ENCODE measurements at places on chromosomes 1 and 21.

- no peak for DNase-seq
Observed at GRCh38 chr1:29644812-29645211, 408.5 kb downstream of the PTPRU start.

DNA sequence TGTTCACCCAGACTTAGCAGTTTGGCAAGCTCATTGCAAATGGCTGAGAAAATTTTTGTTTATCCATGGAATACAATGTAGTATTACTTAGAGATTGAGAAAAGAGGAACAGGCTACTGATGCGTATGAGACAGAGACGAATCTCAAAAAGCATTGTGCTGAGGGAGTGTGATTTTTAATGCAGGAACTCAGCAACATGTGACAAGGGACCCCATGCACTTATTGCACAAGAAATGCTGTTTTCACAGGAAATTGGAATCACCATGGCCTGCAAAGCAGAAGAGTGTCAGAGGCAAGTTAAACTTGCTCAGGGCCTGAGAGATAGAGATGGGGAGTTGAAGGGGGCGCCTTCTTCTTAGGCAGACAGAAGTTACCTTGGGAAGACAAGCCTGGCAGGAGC lies 32.6 kb upstream of the TLR5 start:
- no peak for DNase-seq

DNA sequence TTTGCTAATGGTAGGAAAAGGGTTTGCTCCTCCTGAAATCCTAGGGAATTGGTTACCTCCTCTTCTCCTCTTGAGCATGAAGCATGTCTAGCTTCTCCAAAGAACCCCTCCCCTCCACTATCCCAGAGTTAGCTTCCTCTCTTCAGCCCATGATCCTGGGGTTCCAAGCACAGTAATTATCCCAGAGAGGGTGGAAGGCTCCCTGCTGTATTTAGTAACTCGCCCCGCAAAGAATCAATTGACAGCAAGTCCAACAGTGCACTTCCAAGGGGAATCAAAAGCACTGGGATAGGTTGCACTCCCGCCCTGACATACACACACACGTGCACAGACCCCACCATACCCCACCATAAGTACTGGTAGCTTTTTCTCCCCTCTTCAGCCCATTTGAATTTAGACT lies 3.1 kb downstream of the S100A8 start:
- DNase-seq = no peak

- no peak for DNase-seq
Observed at GRCh38 chr1:235831148-235831547, 35.6 kb downstream of the LYST start.

- no peak for DNase-seq
Observed at GRCh38 chr1:115113766-115114165, 24.5 kb upstream of the TSPAN2 start.

GRCh38 chr1:205542367-205542766 lies 37.9 kb downstream of the CDK18 start:
- DNase-seq = no peak

DNA sequence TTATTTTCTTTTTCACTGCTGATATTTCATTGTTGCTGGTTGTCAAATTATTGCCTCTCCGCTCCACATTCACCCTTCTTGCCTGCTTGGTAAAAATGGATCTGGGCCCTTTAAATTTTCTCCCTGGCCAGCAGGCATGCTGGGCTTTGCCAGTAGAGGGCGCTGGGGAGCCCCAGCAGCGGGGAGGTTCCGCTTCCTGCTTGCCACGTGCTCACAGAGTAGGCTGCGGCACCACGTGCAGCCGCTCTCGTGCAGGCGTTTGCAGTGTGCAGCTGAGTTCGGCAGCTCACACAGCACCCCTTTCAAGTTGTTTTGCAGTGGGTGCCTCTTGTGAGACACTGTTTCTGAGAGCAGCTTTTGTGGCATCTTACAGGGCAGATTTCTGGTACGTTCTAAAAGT lies at the start of gene ACTL8:
Gene ACTL8, plus strand, starts transcription at position 214 of the 400 bp plus-strand sequence. CDS start 67,676 bp downstream, outside the sequence.
- no peak for DNase-seq

DNA sequence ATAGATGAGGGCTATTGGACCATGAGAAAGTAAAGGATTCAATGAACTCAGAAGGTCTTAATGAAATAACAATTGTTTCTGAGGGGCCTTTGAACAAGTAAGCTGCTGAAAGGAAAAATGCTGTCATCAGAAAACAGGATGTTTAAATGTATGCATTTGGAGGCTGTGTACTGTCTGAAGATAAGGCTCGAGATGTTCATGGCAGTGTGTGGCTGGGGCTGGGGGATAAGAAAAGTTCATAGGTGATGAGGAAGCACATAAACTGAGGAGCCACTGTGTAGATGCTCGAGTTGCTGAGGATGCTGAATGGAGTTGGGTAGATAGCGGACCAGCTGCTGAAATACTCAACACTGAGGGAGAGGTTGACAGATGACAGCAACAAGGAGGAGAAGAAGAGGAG lies 17.8 kb downstream of the THEM4 start:
- no peak for DNase-seq

GRCh38 chr1:36703526-36704208 lies 221.0 kb upstream of the CSF3R start:
- DNase-seq = peak; percentile 10

GRCh38 chr21:35811191-35811806 lies 249.0 kb downstream of the SETD4 start:
- DNase-seq = no peak

DNA sequence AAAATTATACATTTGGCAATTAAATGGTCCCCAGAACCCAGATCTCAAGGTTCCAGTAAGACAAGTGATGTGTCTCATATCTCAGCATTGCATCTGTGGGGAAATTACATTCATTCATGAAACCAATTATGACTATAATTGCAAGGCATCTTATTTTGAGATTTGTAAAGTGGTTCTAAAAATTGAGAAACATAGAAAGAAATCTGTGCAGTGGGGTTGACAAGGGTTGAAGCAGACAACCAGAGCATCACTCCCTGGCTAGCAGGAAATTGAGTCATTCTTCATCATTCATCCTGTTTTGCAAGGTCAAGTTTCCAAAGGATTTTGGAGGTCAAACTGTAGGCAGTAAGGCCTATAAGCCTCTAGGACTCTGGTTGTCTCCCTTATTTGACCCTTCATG lies 25.1 kb upstream of the MROH9 start:
- DNase-seq = no peak

- no peak for DNase-seq
Observed at GRCh38 chr1:9605946-9606455, 17.3 kb downstream of the TMEM201 start.

- DNase-seq = no peak
Observed at GRCh38 chr1:226026833-226027232, 27.7 kb upstream of the SDE2 start.

- DNase-seq = no peak
Observed at GRCh38 chr1:34983700-34984355, 1.3 kb downstream of the TMEM35B start.

DNA sequence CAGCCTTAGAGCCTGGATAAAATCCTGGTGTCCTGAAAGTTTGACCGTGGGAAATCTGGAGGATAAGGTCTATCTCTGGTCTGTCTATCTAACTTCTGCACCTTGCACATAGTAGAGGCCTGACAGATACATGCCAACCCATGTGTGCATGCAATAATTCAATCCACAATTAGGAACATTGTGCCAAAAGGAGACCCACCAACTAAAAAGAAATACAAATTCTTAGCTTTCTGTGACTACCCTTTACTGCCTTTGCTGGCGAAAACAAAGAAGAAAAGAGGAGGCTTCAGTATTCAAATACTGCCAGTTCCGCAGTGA lies 381 bp upstream of the KLHL20 start:
- no peak for DNase-seq

DNA sequence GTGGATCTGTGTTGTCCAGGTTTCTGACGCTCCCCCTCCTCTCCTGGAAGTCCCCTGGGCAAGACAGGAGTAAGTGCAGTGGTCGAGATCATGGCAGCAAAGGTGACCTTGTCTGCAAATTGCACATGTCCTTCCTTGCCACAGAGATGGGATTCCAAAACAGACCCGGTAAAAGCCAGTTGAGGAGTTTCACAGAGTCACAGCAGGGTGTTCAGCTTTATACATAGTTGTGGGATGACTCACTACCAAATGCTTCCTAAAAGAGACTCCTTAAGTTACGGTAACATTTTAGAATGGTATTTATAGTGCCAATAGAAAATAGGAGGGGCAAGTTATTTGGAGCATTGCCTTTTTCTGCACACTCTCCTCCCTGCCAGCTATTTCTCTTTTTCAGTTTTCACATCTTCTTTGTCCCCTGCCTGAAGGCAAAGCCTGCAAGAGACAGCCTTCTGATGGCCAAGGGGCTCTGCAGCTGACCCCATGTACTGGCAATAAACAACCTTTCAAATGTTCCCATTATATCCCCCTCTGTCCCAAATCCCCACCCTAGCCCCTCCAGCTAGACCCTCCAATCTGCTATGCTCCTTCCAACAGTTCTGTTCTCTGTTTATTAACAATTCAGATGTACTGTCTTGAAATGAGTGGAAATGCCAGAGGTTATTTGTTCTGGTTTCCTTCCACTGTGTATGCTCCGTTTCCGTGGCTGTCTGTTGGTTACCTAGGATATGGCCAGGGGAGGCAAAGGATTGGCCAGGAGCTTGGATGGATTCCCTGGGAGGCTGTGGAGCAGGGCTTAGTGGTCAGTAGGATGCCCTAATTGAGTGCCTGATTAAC lies 115.0 kb downstream of the TGFB2 start:
- DNase-seq = no peak

DNA sequence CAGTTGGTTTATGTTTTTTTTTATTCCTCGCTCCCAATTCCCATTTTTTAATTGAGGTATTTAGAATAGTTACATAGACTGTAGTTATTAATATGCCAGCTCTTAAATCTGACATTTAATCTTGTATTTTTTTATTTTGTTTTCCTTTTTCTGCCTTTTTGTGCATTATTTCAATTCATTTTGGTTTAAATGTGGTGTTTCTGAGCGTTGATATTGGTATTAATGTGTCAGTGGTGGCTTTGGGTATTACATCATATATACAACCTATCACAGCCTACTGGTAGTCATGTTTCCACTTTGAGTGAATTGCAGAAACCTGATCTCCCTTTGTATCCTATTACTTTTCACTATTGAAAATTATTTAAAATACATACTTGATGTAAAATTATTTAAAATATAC lies 1027.3 kb downstream of the KCNT2 start:
- no peak for DNase-seq
